Stromal cell of bone marrow (primary cell): ENCODE measurements at places on chromosomes 7 and 10.

DNA sequence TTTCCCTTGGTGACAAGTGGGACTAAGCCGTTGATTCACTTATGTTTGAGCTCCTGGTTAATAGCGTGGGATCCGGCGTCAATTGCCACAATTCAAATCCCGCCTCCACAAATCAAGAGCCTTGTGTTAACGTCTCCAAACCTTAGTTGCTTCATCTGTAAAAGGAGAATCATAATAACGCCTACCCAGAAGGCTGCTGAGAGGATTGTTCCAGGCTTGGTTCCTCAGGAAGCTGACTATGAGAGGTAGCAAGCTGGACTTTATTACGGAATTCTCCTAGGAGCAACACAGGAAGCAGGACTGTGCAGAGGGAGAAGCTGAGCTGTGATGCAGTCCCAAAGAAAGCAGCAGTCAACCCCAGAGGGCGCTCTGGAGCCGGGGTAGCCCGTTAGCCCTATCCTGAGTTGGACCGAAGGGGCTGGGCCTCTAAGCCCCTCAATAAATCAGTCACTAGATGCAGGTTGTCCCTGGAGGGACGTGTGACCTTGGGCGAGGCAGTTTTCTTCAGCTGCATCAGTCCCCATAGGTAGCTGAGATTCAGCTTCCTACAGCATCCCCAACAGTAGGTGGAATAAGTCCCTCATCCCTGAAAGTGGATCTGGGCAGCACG is 6.9 kb upstream of the BAG3 start:
- DNase-seq = no peak

GRCh38 chr7:117807676-117808075 is 65.6 kb downstream of the CTTNBP2 start:
- DNase-seq = no peak

DNA sequence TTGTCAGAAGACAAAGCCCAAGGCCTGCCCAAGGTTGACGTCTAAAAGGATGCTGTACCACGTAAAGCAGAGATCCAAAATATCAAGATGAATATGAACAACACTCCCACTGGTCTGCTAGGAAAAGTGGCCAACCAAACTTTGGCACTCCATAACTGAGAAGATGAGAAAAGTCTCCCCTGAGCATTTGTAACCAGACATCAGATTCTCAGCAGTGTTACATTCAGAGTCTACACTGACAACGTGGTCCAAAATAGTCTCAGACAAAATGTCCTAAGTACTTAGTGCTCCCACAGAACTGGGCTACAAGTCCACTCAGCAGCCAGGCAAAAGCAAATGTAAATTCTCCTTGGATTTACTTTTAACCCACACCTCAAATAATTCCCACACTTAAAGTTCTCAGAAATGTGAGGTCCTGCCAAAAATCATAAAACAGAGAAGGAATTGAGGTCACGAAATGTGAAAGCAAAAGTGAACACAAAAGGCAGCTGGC is 185.1 kb upstream of the NOBOX start:
- DNase-seq = peak; percentile 9

GRCh38 chr7:22909917-22910316 is 87.3 kb upstream of the TOMM7 start:
- DNase-seq = no peak

- no peak for DNase-seq
Measured at GRCh38 chr10:78173360-78174015, 139.8 kb downstream of the RPS24 start.

DNA sequence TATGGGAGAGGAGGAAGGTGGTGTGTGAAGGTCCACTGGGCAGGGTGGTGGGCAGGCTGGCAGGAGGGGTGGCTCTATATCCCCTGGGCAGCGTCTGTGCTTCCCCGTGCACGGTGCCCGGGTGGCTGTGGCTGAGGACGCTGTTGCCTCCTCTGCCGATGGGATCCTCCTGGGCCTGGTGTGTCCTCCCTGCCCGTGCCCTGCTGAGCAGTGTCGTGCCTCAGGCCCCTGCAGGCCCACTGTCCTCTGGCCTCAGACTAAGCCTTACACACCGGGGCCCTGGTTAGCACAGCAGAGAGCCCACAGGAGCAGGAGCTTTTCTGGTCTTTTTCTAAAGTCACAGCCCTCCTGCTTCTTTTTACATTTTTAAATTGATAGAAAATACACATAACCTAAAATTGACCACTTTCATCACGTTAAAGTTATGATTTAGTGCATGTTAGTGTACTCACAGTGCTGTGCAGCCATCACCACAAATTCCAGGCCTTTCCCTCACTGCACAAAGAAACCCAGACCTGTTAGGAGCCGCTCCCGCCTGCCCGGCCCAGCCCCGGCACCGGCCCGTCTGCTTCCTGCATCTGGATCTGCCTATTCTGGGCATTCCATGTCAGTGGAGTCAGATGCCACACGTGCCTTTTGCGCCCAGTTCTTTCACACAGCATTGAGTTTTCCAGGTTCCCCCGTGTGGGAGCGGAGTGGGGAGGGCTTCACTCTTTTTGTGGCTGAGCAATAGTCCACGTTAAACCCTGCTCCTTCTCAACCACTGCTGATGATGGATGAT is 19.4 kb downstream of the PFKFB3 start:
- no peak for DNase-seq
